ENCODE measurements at places on chromosomes 5 and 9.

GRCh38 chr9:121876658-121877271, 216.3 kb downstream of the TTLL11 start:
- no peak for DNase-seq

- DNase-seq, result no peak
Measured at GRCh38 chr9:70747261-70747718, 332.8 kb upstream of the KLF9 start.

DNA sequence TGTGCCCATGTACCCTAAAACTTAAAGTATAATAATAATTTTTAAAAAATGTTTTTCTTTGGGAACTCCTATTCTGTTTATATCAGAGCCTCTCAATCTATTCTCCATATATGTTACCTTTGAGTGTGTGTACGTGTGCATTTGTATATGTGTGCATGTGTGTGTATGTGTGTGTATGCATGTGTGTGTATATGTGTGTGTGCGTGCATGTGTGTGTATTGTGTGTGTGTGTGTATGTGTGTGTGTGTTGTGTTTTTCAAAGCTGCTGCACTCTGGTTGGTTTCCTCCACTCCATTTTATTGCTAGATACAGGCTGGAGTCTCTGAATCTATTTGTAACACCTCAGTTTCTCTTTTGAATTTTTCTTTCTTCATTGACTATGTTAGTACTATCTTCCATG, 20.0 kb downstream of the SURF6 start:
- DNase-seq, result no peak

GRCh38 chr5:87389296-87390034, 23.3 kb downstream of the CCNH start:
- DNase-seq, result no peak

GRCh38 chr5:91025449-91025848, 357.7 kb downstream of the ARRDC3 start:
- DNase-seq, result no peak

DNA sequence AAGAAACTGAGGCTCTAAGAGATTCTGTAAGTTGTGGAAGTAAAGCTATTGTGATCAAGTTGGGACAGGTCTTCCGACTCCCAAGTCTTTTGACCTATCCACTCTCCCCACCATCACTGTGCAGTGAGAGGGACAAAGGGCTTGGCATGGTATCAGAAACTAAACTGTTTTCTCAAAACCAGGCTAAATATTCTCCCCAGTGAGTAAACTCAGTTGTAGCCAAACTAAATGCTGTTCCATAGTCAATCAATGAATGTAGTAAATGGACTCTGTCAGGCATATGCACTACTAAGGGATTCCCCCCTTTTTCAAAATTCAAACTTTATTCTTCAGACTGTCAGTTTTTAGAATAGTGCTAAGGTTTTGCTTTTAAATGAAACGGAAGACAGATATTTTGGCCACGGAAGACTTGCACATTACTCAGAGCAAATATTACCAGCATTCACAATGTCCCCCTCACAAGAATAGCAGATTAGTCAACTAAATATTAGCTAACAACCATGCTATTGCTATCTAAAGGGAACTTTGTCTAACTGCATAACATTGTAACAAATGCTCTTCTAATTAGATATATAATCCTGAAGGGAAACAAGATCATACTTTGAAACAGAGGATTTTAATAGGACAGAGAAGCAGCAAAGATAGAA, 7.1 kb downstream of the PRKAA1 start:
- no peak for DNase-seq

DNA sequence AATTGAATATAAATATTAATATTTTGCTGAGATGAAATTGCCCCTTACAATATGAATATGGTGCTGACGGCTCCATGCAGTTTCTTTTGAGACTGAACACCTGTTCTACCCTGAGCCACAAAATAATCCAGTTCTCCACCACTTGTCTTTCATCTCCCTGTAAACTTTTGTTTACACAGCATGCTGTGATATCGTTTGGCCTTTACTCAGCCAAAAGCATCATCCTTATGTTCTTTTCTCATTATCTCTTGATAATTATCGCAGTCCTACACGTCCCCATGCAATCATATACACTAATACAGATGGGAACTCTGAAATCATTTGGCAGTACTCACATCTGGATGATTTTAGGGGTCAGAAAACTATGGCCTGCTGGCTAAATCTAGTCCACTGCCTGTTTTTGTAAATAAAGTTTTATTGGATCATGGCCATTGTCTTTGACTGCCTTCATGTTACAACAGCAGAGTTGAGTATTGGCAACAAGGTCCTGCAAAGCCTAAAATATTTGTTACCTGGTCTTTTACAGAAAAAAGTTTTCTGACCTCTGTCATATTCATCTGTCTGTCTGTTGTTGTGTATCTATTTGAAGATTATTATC, 53.3 kb downstream of the AOPEP start:
- no peak for DNase-seq

DNA sequence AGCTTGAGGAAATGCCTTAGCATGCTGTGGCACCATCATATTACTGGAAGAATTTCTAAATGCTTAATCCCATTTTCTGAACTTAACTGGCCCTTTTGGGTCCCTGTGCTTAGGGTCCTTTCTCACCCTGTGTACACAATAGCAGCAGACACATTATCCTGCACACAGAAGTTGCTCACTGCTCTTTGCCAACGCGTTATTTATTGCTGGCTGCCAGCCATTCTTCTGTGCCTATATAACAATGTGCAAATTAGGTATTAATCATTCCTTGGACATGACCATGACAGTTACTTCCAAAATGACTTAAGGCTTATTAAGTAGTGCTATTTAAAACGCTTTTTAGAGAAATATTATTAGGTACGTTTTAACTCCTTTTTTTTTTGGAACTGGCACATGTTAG, 134.7 kb downstream of the FBN2 start:
- DNase-seq, result no peak

- DNase-seq, result no peak
Measured at GRCh38 chr5:173015598-173016455, 32.3 kb downstream of the ATP6V0E1 start.

DNA sequence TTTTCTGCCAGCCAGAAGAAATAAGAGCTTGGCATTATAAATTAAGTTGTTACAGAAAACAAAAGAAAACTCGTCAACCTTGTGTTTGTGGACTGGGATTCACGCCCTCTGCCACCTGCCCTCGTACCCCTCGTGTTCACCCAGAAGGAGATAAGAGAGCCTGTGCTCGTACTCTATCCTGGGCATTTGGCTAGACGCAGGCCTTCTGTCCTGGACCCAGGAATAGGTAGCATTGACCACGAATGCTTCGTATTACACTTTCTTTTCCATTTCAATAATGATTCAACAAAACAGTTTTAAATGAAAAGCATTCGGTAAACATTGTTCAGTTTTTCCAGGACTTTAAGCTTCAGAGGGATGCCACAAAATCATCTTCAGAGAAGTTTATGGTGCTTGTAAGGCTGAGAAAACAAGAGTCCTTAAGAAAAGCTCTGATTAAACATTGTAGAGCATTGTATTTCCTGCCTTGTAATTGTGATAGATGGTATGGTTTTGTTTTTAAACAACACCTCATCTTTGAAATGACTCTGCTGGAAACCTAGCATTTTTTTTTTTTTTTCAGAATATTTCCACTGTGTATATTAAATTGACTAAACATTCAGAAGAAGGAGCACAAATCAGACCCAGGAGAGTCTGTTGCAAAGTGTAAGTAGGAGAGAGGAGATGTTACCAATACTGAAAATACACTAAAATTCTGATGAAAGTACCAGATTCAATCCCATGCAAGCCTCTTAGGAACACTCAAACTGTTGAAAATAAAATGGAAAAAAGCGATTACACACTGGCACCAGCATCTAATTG, 27.6 kb downstream of the MTX3 start:
- DNase-seq, result no peak

DNA sequence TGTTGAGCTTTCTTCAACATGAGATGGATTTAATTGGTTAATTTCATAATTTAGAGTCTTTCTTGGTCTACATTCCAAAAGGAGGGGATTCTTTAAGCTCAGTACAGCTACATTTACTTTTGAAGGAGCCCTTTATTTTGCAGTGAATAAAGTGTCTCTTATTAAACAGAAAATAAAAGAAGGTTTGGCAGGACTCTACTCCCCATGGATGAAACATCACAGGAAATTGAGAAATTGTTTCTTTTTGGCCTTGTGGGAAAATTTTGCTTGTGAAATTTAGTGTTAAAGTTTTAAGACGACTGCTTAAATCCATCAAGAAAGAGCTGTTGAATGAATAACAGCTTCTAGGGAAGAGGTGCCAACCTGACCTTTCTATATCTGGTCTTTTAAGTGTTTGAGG, 187.7 kb downstream of the NTRK2 start:
- no peak for DNase-seq

GRCh38 chr9:33029231-33029786, 4.2 kb downstream of the DNAJA1 start:
- DNase-seq, result no peak

DNA sequence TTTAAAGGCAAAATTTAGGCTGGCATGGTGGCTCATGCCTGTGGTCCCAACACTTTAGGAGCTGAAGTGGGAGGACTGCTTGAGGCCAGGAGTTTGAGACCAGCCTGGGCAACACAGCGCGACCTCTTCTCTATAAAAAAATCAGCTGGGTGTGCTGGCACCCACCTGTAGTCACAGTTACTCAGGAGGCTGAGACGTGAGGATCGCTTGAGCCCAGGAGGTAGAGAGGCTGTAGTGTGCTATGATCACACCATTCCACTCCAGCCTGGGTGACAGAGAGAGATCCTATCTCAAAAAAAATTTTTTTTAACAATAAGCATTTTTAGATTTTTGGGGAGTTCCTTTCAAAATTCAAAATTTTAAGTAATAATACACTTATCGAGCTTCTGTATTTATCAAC, 63.3 kb downstream of the SPATA31C2 start:
- no peak for DNase-seq

DNA sequence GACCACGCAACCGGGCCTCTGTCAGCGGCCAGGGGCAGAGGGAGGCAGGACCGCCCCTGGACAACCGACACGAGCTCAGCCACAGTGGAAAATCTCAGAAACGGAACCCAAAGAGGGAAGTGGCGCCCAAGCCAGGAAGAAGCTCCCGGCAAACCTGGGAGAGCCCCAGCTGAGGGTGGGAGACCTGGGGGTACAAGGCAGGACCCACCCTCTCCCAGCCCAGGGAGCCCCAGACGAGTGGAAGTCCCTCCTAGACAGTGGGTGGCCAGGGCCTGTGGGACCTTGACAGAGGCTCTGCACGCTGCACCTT, 3.0 kb downstream of the SLC12A7 start:
- DNase-seq, result no peak

DNA sequence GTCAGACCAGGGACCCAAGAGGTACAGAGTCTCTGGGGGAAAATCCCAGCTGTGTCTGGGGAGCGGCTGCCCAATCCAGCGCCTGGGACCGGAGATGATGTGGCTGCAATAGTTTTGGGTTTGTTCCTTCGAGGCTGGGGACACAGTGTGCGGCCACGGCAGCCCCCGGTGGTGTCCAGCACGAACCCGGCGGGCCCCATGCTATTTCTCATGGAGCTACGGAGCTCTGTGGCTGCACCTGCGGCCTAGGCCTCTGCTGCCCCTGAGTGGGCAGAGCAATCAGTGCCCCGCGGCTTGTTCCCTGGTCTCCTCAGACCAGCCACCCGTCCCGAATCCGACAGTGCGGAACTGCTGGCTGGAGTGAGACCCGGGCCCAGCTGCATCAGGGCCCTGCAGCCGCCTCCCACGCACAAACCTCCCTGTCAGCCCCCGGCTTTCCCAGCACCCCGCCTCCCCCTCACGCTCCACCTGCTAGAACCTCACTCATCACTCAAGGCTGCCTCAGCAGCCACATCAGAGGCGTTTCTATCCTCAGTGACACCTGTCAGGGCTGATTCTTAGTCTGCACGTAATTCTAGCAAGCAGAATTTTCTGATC, 29.0 kb downstream of the SARDH start:
- DNase-seq, result peak; percentile 62

DNA sequence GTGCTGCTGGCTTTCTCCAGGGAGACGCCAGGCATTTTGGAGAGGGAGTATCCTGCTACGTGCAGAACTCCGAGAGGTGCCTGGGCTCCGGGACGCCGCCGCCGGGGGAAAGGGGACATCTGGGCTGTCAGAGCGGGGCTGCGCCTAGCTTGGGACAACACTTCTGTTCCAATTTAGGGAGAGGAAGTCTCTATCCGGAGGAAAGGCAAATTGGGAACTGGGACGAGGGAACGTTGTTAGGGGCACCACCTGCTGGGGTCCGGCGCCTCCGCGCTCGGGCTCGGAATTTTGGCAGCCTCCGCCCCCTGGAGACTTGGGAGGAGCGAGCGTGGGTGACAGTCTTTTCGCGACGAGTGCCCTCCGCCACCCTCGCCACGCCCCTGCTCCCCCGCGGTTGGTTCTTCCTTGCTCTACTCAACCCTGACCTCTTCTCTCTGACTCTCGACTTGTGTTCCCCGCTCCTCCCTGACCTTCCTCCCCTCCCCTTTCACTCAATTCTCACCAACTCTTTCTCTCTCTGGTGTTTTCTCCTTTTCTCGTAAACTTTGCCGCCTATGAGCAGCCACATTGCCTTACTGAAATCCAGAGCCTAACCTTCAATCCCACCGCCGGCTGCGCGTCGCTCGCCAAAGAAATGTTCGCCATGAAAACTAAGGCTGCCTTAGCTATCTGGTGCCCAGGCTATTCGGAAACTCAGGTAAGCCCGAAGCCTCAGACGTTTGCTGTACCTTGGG, 1.6 kb downstream of the TSLP start:
- peak; percentile 76 for DNase-seq

GRCh38 chr5:14231890-14232289, 88.7 kb downstream of the TRIO start:
- no peak for DNase-seq

DNA sequence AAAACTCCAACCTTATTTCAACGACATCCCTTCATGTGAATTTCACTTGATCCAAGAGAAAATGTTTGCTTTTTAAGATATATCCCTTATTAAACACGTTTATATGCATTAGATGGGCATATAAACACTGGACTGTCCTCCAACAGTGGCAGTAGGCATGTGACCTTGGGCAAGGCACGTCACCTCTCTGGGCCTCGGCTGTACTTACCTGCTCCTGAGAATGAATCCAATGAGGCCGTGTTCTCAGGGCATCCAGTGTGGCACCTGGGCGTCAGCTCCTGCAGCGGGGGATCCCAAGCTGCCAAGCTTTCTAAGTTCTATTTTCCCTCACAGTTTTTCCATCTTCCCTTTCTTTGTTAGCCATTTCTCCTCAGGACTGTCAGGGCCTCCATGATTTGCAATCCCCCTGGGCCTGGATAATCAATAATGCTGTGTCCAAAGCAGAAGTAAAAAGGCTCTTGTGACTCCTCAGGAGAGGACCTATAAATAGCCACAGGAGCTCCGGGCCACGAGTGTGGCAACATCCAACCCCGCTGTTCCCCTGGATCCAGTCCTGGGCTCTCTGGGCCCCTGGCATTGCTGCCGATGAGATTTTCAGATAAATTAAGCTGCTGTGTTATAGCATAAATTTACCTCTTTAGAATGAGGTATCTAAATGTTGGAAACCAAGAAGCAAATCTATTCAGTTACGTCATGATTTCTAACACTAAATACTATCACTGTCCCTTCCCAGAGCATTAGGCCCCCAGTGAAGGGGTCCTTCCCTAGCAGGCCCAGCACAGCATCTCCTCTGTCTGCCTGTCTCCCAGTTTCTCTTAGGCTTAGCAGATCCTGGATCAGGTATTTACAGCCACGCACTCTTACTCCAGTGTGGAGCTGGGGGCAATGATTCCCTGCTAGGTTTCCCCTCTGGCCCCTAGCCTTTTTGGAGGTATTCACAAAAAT, 76.8 kb downstream of the PTPN3 start:
- no peak for DNase-seq

Data from activated CD4-positive, alpha-beta T cell treated with anti-CD3 and anti-CD28 coated beads for 48 hours (primary cell).